ENCODE measurements at places on chromosomes 1 and 21.
A peak's percentile ranks its signal among the peaks of the same experiment; 100 is the strongest.

GRCh38 chr1:54163051-54163450 lies 10.3 kb upstream of the CDCP2 start:
- H3K27me3 ChIP-seq: peaks cover 10% of the 10 kb centered on the region

DNA sequence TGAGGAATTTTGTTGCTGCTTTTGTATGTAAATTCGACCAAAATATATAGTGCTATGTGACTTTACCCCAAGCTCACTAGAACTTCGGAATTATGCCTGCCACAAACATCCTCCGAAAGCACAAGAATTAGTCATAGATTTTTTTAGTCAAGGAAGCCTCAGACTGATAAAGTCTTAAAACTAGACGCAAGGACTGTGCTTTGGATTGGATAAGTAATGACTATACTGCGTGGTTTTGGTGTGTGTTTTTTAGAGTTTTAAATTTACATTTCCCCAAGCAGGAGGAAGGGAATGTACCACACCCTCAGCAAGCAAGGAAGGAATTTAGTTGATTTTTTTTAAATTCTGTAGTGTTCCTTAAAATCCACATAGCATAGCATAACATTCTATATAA lies 10.3 kb downstream of the WLS start:
- H3K27ac ChIP-seq: no peak overlapping the region
- H3K4me3 ChIP-seq: no peak overlapping the region
- no peaks in the 10 kb centered on the region for H3K36me3 ChIP-seq
- peaks cover 6% of the 10 kb centered on the region for H3K27me3 ChIP-seq
- H3K4me1 ChIP-seq: no peaks in the 10 kb centered on the region
- DNase-seq: no peak

GRCh38 chr1:212771341-212771740 lies 20.2 kb downstream of the NSL1 start:
- H3K27me3 ChIP-seq: no peaks in the 10 kb centered on the region
- peaks cover 58% of the 10 kb centered on the region for H3K4me1 ChIP-seq
- no peak overlapping the region for H3K27ac ChIP-seq
- DNase-seq: no peak

DNA sequence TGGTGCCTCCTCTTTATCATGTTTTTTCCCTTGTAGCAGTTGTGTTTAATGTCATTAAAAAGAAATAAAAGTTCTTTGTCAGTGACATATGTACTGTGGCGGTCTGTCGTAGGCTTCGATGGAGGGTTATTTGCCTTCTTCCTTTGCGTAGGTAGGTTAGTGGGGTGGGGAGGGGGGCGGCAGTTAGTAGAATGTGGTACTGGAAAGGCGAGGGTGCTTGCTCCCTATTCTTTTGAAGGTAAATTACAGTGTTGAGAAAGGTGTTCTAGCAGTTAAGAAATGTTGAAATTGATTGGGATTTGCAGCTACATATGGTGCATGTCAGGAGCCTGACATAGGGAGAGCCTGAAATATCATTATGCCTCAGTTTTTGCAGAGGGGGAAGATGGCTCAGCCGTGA lies 11.9 kb downstream of the FNDC5 start:
- H3K4me3 ChIP-seq: no peak overlapping the region
- DNase-seq: no peak
- H3K27me3 ChIP-seq: no peaks in the 10 kb centered on the region
- H3K27ac ChIP-seq: peak overlapping the region; percentile 32
- peaks cover 6% of the 10 kb centered on the region for H3K4me1 ChIP-seq
- peaks cover 45% of the 10 kb centered on the region for H3K36me3 ChIP-seq

- no peaks in the 10 kb centered on the region for H3K27me3 ChIP-seq
- no peak overlapping the region for H3K27ac ChIP-seq
- DNase-seq: no peak
- H3K36me3 ChIP-seq: no peaks in the 10 kb centered on the region
- no peak overlapping the region for H3K4me3 ChIP-seq
- no peaks in the 10 kb centered on the region for H3K4me1 ChIP-seq
Observed at GRCh38 chr1:218874313-218874712, 299.4 kb upstream of the LYPLAL1 start.

- H3K27ac ChIP-seq: no peak overlapping the region
- no peaks in the 10 kb centered on the region for H3K4me1 ChIP-seq
- peaks cover 45% of the 10 kb centered on the region for H3K27me3 ChIP-seq
- no peak overlapping the region for H3K4me3 ChIP-seq
Observed at GRCh38 chr1:17304826-17305175, 3.2 kb upstream of the PADI4 start.

DNA sequence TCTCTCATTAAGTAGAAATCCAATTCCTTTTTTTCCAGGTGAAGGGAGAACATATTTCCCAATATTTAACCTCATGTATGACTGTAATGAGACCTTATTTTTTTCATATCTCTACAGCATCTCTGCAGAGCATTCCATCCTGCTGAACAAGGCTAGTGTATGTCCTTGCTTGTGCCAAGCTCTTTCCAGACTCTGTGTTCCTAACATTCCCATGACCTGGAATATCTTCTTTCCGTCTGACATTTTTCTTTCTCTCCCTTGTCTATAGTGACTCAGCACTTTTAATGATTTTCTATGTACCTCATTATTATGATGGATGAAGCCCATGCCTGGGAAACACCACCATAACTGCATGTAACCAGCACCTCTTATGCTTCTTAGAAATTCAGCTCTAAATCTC lies 278.3 kb upstream of the NRIP1 start:
- H3K36me3 ChIP-seq: no peaks in the 10 kb centered on the region
- DNase-seq: no peak
- peaks cover 69% of the 10 kb centered on the region for H3K27me3 ChIP-seq
- H3K27ac ChIP-seq: no peak overlapping the region
- no peak overlapping the region for H3K4me3 ChIP-seq

- peak overlapping the region; percentile 74 for H3K4me3 ChIP-seq
- H3K36me3 ChIP-seq: peaks cover 26% of the 10 kb centered on the region
- peaks cover 78% of the 10 kb centered on the region for H3K4me1 ChIP-seq
- peak overlapping the region; percentile 99 for H3K27ac ChIP-seq
Observed at GRCh38 chr1:236159704-236160539, 17.6 kb downstream of the GPR137B start.

- DNase-seq: no peak
- peaks cover 28% of the 10 kb centered on the region for H3K4me1 ChIP-seq
Observed at GRCh38 chr1:205211839-205212536, 486 bp upstream of the DSTYK start.

GRCh38 chr1:90768098-90768497 lies 51.0 kb upstream of the BARHL2 start:
- H3K27me3 ChIP-seq: peaks cover 66% of the 10 kb centered on the region
- H3K36me3 ChIP-seq: no peaks in the 10 kb centered on the region
- no peak overlapping the region for H3K27ac ChIP-seq
- H3K4me3 ChIP-seq: no peak overlapping the region

DNA sequence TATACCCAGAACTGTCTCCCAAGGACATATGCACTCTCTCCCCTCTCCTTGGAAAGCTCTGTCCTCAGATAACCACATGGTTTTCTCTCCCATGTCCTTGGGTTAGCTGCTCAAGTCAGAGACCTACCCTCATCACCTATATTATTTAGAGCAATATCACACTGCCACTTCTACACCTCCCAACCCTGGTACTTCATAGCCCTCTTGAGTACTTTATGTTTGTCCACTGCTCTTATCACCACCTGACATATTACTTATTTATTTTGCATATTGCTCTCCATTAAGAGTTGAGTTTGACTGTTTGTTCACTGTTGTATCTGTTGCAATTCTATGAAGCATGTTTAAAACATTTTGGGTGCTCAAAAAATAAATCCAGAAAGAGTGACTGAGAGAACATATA lies 126.3 kb upstream of the ATP1B1 start:
- no peak overlapping the region for H3K4me3 ChIP-seq
- H3K27me3 ChIP-seq: no peaks in the 10 kb centered on the region
- peaks cover 6% of the 10 kb centered on the region for H3K4me1 ChIP-seq
- DNase-seq: no peak

DNA sequence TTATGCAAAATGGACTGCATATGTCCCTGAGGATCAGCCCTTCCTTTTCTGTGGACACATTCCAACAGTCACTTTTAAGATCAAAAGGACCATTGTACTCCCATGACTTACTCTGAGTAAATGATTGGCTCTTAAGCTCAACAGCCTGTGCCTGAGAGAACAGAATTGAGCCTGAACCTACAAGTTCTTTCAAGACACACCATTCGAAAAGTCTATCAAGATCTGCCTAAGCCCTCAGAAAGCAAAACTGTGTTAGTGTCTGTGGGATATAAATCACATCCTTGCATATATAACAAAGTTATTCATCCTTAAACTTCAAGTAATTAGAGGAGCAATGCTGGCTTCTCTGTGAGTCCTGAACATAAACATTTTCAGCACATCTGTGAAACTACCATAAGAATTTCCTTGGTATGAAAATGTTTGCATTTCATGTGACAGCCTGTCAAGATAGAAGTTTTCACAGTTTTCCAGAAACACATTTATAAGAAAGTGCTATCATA lies 41.6 kb downstream of the PCNX2 start:
- no peak for DNase-seq
- H3K4me1 ChIP-seq: peaks cover 8% of the 10 kb centered on the region
- H3K4me3 ChIP-seq: no peak overlapping the region
- H3K27ac ChIP-seq: no peak overlapping the region

DNA sequence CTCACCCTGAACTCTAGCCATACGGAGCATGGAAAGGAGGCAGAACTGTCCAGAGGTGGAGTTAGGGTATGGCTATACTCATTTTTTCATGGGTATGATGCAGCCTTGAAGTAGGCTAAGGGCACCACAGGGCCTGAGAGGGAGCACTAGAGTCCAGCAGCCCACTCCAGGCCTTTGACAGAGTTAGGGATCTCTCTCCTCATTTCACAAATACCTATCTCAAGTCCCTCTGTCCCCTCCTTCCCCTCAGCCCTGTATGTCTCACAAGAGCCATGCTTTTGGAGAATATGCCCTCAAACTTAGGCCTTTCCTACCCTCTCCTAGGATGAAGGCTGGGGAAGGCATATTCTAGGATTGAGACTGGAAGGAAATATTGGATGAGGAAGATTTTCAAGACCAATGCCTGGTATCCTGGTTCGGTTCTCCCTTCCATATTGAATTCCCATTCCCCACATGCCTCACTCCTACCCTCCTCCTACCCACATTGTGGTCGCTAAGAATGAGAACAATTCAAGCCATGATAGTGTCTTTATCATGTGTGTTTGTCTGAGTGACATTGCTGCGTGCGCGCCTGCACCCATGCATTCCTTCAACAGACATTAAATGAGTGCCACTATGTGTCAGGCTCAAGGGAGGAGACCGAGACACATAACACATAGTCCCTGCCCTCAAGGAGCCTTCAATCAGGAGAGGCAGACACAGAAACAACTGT lies 2.6 kb upstream of the NECTIN4 start:
- H3K27ac ChIP-seq: no peak overlapping the region
- H3K27me3 ChIP-seq: no peaks in the 10 kb centered on the region
- H3K36me3 ChIP-seq: peaks cover 6% of the 10 kb centered on the region
- no peak overlapping the region for H3K4me3 ChIP-seq
- DNase-seq: no peak

- H3K36me3 ChIP-seq: peaks cover 9% of the 10 kb centered on the region
- DNase-seq: no peak
- no peak overlapping the region for H3K27ac ChIP-seq
- H3K4me1 ChIP-seq: no peaks in the 10 kb centered on the region
- no peaks in the 10 kb centered on the region for H3K27me3 ChIP-seq
Observed at GRCh38 chr1:243346016-243346415, 90.2 kb downstream of the SDCCAG8 start.

GRCh38 chr1:178055093-178055492 lies 38.8 kb upstream of the RASAL2 start:
- no peaks in the 10 kb centered on the region for H3K36me3 ChIP-seq
- H3K27ac ChIP-seq: no peak overlapping the region
- H3K27me3 ChIP-seq: no peaks in the 10 kb centered on the region
- DNase-seq: no peak
- H3K4me3 ChIP-seq: no peak overlapping the region
- no peaks in the 10 kb centered on the region for H3K4me1 ChIP-seq

- H3K27me3 ChIP-seq: no peaks in the 10 kb centered on the region
- no peaks in the 10 kb centered on the region for H3K36me3 ChIP-seq
- H3K4me3 ChIP-seq: no peak overlapping the region
Observed at GRCh38 chr1:163657719-163658118, 336.0 kb downstream of the NUF2 start.

DNA sequence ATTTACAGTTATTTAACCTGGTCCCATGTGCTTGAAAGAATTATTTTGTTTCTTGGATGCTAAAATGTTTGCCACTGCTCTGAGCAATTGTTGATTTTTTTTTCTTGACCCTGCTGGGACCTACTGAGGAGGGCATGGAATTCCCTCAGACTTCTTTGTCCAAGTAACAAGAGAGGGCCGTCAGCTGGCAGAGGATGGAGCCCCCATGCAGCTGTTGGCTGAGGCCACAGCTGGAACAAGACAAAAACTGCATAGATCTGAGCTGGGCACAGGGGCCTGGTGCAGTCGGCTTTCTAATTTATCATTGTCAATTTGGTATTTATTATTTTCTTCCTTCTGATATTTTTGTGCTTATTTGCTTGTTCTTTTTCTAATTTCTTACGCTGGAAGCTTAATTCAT lies 39.6 kb upstream of the ABCG1 start:
- no peaks in the 10 kb centered on the region for H3K27me3 ChIP-seq
- no peak for DNase-seq
- H3K36me3 ChIP-seq: no peaks in the 10 kb centered on the region
- no peak overlapping the region for H3K4me3 ChIP-seq
- no peaks in the 10 kb centered on the region for H3K4me1 ChIP-seq

DNA sequence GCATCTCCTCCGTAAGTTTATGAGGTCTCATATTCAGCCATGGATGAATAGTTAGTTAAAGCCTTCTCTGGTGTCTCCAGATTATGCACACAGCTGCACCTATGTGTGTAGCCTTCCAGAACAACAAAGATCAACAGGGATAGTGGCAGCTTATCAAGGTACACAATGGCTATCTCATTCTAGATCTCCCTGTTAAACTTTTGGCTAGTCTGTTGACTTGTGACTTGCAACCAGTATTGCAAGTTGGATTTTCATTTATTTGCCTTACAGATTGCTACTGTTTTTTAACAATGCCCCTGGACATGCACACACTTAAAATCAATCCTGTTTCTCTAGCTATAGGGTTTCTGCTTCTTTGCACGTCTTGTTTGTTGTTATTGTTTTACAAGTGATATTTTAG lies 363.2 kb downstream of the OMA1 start:
- peaks cover 7% of the 10 kb centered on the region for H3K27me3 ChIP-seq
- no peak overlapping the region for H3K4me3 ChIP-seq
- no peak overlapping the region for H3K27ac ChIP-seq
- no peak for DNase-seq

DNA sequence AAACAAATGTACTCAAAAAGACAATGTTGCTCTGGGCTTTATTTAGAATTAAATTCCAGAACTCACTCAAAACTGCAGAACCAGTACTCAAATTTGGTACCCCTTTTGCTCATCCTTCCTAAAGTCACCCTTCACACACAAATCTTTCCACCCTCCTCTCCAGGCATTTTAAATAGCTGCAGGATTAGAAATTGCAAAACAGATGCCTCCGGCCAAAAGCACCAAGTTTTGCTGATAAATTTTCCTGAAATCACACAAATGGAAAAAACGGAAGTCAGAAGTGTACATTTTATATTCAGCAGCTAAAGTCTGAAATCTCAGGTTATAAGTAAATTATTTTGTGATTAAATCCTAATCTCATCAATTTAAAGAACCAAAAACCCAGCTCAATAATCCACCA lies 147.0 kb downstream of the NRIP1 start:
- no peak for DNase-seq
- H3K36me3 ChIP-seq: peaks cover 2% of the 10 kb centered on the region
- H3K4me3 ChIP-seq: no peak overlapping the region
- no peaks in the 10 kb centered on the region for H3K4me1 ChIP-seq
- H3K27ac ChIP-seq: no peak overlapping the region

- DNase-seq: no peak
- no peaks in the 10 kb centered on the region for H3K27me3 ChIP-seq
- no peak overlapping the region for H3K27ac ChIP-seq
Observed at GRCh38 chr1:239274242-239274830, 112.0 kb upstream of the CHRM3 start.

- H3K36me3 ChIP-seq: no peaks in the 10 kb centered on the region
- H3K4me3 ChIP-seq: no peak overlapping the region
- DNase-seq: no peak
- H3K27me3 ChIP-seq: no peaks in the 10 kb centered on the region
Observed at GRCh38 chr21:38538353-38538752, 40.1 kb upstream of the ERG start.

Measured in central memory CD8-positive, alpha-beta T cell (primary cell).